ENCODE measurements at places on chromosomes 1 and 21. TPM values are rescaled to one million over a fixed set of nuclear protein-coding genes. Genes with fewer than 3 reads are reported as not detected.

- DNase-seq: no peak
Measured at GRCh38 chr1:119885903-119886783, 10.2 kb downstream of the ADAM30 start.

- DNase-seq: no peak
Measured at GRCh38 chr1:58748666-58749065, 35.2 kb downstream of the JUN start.

- no peak for DNase-seq
Measured at GRCh38 chr21:42653231-42654061, at the start of gene PDE9A. Gene PDE9A, plus strand, starts transcription at chr21:42653621. Its CDS starts 194 bp downstream, at chr21:42653815.

Gene TCHHL1
- not detected for total RNA-seq

DNA sequence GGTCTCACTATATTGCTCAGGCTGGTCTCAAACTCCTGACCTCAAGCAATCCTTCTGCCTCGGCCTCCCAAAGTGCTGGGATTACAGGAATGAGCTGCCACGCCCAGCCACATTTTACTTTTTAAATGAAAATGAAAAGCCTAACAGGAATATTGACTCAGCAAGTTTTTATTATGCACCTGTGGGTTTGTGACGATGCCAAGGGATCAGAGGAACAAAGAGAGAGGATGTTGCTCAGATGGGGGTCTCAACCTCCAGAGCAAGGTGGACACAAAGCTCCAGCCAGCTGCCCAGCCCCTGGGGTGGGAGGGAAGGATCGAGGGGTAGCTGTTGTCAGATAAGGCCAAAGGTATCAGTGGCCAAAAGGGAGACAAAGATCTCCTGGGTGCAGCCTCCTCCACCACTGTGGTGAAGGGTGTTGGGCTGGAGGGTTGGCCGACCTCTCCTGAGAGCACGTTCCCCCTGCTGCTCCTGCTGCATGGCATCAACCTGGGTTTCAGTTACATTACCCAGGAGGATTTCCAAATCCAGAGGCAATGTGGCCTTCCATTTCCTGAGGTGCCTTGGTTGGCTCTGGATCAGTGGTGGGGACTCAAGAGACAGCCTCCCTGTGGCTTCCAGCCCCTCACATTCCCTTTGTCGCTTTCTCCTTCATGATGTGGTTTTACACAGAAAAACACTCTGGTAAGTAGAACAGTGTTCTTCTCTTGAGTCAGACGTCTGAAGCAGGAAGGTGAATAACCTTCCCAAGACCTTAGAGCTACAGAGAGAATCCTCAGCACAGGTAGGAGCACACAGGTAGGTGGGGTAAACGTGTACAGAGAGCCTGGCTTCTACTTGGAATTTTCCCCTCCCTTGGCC, 34.2 kb downstream of the ZNF496 start:
- no peak for DNase-seq

Gene LRRC3
- total RNA-seq: 0.91 TPM

GRCh38 chr1:174448531-174448883, 743 bp downstream of the GPR52 start:
- no peak for DNase-seq

- DNase-seq: no peak
Measured at GRCh38 chr1:165119086-165119485, 237.4 kb downstream of the LMX1A start.

Gene MXRA8
- 0.07 TPM for total RNA-seq

DNA sequence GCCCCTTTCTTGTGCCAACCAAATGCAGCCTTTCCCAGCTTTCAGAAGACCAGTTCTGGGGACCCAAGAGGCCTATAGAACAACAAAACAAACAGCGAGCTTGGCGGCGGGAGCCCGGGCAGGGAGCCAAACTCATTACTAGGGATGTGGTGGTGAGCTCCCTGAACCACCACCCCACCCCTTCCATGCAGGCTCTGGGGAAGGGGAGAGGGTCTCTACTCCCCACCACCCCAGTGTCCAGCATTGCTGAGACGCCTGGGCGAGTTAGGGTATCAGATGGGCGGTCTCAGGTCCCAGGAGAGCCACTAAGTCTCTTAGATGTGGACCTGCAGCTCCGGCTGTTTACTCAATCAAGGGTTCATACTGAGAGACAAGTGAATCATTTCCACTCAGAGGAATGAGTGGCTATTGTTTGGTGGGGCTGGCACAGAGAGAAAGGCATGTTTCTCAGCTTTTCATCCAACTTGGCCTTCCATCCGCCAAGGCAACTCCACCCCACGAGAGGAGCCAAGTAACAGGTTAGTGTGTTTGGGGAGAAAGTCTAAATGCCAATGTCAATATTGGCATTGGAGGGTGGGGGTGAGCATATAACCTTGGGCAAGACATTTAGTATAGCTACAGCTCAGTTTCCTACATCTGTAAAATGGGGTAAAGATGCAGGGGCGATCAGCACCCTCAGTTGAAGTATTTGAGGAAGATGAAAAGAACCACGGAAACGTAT, 40.9 kb downstream of the PLXNA2 start:
- DNase-seq: no peak

Data from activated B cell treated with CpG ODN at 0.5 μM for 24 hours (primary cell).